ENCODE measurements at places on chromosomes 2 and 18. TPM values are rescaled to one million over a fixed set of nuclear protein-coding genes. Genes with fewer than 3 reads are reported as not detected.
A peak's percentile ranks its signal among the peaks of the same experiment; 100 is the strongest.

HOXD12 gene
- total RNA-seq, result not detected

FOXD4L1 gene
- total RNA-seq, result 0.30 TPM

AKAIN1 gene
- not detected for total RNA-seq

PPP1R7 gene
- total RNA-seq, result 81.6 TPM

GNLY gene
- total RNA-seq, result 24.0 TPM

CCDC74A gene
- 7.1 TPM for total RNA-seq

HAAO gene
- 3.1 TPM for total RNA-seq

POTEJ gene
- not detected for total RNA-seq

FBXO48 gene
- total RNA-seq, result 1.9 TPM

TMEM182 gene
- total RNA-seq, result 5.8 TPM

CTLA4 gene
- 55.0 TPM for total RNA-seq

EVX2 gene
- not detected for total RNA-seq

CASP10 gene
- 25.1 TPM for total RNA-seq

DNA sequence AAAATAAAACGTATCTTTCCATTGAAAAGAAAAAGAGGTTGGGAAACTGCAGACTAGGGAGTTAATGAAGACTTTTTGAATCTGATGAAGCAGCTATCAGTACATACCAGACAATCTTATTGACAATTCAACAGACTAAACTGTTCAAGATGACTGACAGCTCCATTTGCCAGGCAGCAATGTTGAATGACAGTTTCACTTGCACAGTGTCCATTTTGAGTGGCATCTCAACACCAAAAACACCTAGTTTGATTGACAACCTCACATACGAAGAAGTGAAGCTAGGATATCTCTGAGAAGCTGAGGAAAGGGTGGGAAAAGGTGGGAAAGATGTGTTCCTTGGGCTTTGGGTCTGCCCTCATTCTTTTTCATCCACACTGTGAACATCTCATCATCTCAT, 315.0 kb upstream of the SYT4 start:
- DNase-seq, result no peak

DNA sequence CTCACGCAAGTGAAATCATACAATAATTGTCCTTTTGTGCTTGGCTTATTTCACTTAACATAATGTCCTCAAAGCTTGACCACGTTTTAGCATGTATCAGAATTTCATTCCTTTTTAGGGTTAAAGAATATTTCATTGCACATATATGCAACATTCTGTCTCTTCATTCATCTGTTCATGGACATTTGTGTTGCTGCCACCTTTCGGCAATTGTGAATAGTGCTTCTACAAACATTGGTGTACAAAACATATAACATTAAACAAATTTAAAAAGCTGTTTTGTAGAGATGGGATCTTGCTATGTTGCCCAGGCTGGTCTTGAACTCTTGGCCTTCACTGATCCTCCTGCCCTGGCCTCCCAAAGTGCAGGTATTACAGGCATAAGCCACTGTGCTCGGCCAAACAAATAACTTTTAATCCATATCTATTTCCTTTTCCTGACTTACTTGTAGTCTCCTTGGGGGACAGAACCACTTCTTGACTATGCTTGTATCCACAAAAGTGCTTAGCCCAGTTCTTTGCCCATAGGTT, 209.3 kb downstream of the SLC4A3 start:
- DNase-seq, result no peak

DNA sequence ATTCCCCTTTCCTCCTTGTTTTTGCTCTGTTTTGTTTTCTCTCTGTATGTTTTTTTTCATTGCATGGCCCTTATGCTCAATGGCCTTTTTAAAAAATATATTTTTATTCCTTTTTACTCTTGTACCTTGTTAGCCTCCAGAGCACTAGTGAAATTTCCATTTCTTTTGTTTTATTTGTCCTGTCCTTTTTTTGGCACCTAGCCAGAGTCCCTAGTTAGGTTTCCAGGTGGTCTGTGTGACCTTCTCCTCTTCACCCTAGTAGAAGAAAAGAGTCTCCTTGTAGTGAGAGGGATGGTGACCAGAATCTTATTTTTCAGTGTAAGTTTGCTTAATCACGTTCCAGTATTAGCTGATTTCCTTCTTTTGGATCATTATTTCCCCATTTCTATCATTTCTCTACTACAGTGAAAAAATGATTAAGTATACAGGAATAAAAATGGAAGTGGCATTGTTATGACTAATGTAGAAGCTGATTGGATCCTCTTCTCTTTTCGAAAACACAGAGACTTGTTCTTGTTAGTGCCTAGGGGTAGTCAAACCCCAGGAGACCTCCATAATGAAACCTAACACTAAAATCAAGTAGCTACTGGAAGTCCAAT, 65.9 kb downstream of the NBEAL1 start:
- DNase-seq, result no peak

DNA sequence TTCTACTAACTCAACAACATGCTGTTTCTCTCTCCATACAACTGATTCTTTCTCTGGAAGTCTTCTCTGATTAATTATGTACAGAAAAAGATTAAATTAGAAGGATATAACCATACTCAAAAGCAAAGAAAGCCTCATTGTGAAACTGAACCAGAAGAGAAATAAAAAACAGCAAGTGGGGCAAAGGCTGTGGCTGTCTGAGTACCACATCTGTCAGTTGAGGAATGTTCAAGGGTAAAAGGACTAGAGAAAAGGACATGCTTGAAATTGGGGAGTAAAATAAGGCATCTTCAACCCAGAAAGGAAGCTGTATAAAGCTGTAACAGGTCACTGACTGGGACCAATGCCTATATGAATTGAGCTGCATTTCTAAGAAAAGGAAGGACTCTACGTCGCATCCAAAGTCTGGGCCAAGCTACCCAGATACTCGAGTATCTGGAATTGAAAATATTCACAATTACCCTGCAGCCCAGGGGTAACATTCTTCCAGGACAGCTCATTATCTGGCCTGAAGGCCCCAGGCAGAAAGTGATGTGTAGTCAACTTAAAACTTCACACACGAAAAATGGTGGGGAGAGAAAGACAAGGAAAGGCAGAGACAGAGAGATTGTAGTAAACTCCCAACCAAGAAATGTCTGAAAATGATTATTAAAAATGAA, 356.0 kb upstream of the GALNT5 start:
- no peak for DNase-seq

- no peak for DNase-seq
Measured at GRCh38 chr18:6950641-6951040, 167.0 kb downstream of the LAMA1 start.

- no peak for DNase-seq
Measured at GRCh38 chr2:112924821-112925220, 13.9 kb downstream of the IL37 start.

- no peak for DNase-seq
Measured at GRCh38 chr2:16588565-16588964, 77.1 kb downstream of the CYRIA start.

DNA sequence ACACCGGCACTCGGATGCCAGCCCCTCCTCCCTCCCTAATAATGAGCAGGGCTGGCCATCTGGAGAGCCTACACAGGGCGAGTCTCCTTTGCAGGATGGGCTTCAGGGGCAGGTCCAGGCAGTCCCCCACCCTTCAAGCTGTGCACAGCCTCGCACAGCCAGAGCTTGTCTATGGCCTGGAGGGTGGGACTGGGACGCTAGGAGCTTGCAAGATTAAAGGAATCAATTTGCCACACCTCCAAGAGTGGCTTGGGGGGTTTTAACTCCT, 43.9 kb upstream of the OTOF start:
- no peak for DNase-seq

GRCh38 chr2:197850882-197851450, 46.6 kb downstream of the PLCL1 start:
- no peak for DNase-seq

GRCh38 chr2:70552501-70553333, 909 bp downstream of the TGFA start:
- peak; percentile 13 for DNase-seq

DNA sequence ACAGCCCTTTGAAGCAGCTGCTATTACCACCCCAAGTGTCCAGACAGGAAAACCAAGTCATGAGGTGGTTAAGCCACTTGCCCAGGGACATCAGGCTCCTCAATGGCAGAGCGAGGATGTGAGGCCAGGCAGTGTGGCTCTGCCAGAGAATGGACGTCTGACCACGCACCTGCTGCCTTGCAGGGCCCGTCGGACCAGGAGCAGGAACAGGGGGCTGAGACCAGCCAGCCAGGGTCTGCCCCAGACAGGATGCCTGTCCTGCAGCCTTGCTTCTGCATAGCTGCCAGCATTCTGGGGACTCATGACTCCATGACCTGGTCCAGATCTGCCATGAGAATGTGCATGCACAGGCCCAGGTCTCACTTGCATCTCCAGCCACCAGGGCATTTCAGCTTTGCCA, 52.0 kb downstream of the BCL2L11 start:
- DNase-seq, result no peak

GRCh38 chr18:57813245-57813644, 10.1 kb upstream of the ATP8B1 start:
- DNase-seq, result no peak

DNA sequence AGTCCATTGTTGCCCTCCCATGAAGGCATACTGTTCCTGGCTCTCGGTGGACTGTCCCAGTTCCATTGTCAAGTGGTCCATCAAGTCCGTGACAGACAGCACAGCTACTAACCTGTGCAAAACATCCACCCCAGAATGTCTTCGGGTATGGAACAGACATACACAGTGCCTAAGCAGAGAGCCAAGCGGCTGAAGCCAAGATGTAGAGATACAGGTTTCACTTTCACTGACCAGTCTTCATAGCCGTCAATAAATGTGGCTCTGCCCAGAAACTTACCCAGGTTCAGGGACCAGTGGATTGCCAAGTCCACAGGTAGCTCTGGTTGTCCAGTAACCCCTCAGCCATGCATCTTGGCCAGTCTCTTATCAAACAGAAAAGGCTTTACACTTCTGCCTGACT, 10.7 kb upstream of the PAPOLG start:
- DNase-seq, result no peak

GRCh38 chr2:180872255-180872654, 108.2 kb upstream of the UBE2E3 start:
- DNase-seq, result no peak

GRCh38 chr18:77522051-77522675, 272.5 kb downstream of the GALR1 start:
- no peak for DNase-seq

DNA sequence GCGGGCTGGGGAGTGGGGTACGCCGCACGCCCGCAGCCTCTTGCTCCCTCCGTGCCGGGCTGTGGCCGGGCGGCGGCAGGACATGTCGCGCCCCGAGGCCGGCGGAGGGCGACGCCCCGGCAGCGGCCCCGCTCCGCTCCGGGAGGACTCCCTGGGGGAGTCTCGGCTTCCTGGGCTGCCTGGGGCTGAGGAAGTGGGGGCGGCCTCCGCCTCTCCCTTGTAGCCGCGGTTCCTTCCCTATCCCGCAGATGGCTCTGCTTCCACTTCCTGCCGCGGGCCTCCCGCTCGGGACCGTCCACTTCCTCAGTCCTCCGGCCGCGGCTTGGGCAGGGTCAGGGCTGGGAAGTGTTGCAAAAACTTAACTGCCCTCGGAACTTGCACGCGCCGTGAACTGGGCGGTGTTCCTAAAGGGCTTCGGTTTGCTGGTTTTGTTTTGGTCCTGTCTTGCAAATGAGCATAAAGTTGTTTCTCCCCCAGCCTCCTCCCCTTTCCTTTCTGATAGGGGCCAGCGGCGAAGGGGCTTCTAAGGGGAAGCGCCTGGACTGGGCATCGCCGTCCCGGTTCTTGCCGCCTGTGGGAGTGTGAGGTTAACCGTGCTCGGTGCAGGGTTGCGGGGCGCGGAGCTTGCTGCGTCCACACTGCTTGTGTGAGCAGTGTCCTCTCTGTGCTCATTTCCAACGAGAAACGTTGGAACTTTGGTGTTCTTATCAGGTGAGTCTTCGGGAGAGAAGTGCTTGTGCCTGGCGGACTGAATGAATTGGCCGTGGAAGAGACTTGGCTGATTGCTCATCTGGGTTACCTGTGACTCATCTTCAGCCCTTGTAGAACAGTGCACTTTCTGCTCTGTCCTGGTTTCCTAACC, 600 bp downstream of the RALB start:
- DNase-seq, result peak; percentile 64

GRCh38 chr2:206274434-206275311, at the start of gene ZDBF2:
Gene ZDBF2 (plus strand): TSS chr2:206274663. CDS start chr2:206281850, 7,187 bp downstream.
- peak; percentile 62 for DNase-seq
